ENCODE measurements at places on chromosomes 11 and 22.

GRCh38 chr11:113864410-113864809 lies 11.0 kb downstream of the USP28 start:
- DNase-seq, result no peak

DNA sequence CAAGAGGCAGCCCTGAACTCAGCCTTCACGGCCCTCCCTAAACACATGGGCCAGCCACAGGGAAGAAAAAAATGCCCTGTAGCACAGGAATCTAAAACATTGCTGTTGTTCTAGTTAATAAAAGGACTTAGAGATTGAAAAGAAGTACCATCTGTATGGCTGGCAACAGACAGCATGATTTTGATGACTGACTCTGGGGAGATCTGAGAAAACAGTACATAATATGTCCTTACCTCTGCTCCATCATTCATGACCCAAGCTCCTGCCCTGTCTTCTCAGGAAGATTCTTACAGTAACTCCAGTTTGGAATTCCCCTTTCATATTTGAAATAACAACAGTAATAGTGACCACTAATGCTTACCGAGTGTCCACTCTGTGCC lies 244.2 kb downstream of the ETS1 start:
- DNase-seq, result no peak

DNA sequence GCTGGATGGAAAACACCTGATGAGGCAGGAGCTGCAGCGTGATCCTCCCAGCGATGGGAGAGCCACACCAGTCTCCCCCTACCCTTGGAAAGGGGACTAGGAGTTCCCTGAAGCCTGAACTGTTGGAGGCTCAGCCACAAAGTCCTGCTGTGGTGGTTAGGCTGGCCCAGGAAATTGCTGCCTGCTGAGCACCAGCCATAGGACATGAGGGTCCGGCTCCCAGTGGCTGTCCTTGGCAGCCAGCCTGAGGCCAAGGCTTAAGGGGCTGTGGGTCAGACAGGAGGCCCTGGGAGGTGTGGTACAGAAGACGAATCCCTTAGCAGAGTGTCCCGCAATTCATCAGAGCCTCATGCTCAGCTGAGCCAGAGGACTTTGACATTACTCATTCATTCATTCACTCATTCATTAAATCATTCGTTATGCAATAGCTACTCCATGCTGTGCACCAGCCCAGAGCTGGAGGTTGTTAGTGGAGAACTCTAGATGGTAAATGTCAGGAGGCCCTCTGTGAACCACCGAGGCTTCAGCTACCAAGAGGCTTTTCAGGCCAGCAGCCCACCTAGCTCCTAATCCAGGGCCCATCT lies 14.4 kb upstream of the SEC14L4 start:
- no peak for DNase-seq

GRCh38 chr11:128555606-128556005 lies 31.8 kb downstream of the ETS1 start:
- no peak for DNase-seq

GRCh38 chr11:130831506-130831905 lies 84.8 kb downstream of the SNX19 start:
- DNase-seq, result no peak

DNA sequence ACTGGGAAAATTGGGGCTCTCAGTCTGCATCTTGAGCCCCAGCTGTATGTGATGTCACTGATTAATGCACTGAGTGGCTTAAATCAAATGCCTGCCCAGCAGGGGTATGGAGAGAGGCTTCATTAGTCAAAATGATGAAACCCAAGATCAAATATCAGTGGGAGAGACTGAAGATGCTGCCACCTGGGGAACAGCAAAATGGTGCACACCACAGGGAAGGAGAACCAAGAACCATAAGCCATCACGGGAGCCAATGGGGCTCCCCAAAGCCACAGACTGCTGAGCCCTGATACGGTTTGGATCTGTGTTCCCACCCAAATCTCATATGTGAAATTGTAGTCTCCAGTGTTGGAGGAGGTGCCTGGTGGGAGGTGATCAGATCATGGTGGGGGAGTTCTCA lies 85.6 kb downstream of the CTTN start:
- DNase-seq, result no peak

- no peak for DNase-seq
Measured at GRCh38 chr22:36776722-36777121, 803 bp upstream of the IFT27 start.

- no peak for DNase-seq
Measured at GRCh38 chr22:25478528-25478927, 85.9 kb upstream of the GRK3 start.

Measured in CD4-positive, alpha-beta T cell treated with Interleukin-15 for 1 hour (primary cell).